ENCODE measurements at places on chromosomes 1 and 21.

DNA sequence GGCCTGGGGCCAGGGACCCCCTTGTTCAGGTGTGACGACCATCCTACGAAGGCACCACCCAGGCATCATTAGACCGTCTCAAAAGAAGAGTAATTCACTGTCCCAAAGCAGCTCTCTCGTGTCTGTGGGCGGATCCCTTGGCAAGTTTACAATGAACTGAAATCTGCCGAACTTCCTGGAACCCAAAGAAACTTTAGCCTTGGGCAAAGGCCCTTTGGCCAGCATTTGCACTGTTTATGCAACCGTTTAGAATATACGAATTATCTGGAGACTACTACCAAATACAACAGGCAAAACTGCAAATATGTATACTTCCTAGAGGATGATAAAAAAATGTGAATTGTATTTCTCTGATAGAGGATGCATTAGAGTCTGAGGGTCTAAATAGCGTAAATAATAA lies 1.4 kb upstream of the SOD1 start:
- no peak for DNase-seq

- DNase-seq: no peak
Measured at GRCh38 chr1:167416506-167416905, 101.8 kb downstream of the CD247 start.

DNA sequence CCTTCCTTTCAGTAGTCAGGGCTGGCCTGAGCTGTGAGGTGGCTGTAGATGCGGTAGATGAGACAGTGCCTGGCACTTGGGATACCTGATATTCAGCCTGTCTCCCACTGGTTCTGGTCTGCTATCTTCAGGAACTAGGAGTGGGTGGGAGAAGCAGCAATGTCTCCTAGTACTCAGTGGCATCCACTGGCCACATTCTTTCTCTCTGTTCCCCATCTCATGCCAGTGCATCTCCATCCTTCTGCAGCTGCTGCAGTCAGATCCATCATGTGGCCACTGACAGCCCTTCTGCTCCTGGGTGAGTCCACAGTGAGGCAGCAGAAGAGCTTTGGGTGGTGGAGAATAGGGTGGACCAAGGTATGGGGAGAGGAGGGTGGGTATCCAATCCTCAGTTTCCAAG lies 1.1 kb downstream of the FCRLB start:
- no peak for DNase-seq

- DNase-seq: no peak
Measured at GRCh38 chr1:89149229-89149628, 23.3 kb upstream of the GBP2 start.

GRCh38 chr1:40855513-40855912 lies 6.7 kb downstream of the CITED4 start:
- no peak for DNase-seq

DNA sequence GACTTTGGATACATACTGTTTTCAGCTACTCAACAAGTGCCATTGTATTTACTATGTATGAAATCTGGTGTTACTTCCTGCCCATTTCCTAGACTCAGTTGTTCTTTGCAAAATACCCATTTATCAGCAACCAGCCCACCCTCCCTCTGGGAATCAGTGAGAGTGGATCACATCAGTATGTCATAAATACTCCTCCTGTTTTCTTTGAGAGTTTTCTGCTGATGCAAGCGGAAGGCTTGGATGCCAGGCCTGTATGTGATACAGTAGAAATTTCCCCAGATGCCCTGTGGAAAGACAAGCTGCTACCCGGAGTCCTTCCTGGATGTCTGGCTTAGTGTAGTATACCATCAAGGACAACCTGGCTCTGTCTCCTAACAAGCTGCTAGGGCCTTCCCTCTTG lies 2.4 kb upstream of the PTPRC start:
- no peak for DNase-seq

DNA sequence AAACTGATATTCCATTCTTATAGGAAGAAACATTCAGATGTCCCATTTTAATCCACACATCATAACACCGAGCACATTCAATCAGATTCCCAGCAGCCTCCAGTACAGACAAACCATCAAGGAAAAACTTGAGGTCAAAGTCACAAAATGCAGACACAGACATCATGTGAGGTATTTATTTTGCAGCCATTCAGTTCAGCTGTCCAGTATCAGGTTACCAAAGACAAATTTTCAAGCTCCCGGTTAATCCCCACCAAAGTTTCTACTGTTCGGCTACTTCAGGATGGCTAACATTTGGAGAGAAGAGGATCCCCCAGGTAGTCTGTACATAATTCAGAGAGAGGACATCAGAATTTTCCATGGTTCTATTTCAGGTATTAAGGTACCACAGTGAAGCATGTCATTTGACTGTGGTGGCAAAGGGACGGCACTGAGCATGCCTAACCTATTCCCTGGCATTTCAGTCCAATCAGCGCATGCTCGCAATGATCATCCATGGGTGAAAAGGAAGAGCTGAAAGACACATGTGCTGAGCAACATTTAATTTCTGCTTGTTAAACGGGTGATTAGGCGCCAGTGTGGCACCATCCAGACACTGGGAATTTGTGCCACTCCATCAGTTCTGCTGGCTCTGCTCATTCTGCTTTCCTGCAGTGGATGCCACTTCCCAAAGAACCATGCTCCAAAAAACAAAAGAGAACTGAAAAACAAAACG lies 13.6 kb upstream of the NDC1 start:
- no peak for DNase-seq

DNA sequence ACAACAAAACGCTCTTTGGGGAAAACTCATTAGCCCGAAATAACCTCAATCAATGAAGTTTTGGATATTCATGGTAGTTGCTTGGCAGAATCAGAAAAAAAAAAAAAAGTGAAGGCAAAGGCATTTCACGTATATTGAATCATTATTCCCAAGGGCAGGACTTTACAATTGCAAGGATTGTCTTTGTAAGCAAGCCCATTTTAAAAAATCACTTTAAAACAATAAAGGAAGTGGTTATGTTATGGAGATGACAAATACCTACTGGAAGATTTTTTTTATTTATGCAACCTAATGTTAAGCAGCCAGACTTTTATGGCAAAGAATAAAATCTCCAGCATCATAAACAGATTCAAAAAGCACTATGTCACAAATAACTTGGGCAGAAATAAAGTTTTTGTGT lies 9.3 kb downstream of the GJB4 start:
- no peak for DNase-seq

GRCh38 chr1:48205522-48205921 lies 17.0 kb upstream of the SLC5A9 start:
- no peak for DNase-seq

DNA sequence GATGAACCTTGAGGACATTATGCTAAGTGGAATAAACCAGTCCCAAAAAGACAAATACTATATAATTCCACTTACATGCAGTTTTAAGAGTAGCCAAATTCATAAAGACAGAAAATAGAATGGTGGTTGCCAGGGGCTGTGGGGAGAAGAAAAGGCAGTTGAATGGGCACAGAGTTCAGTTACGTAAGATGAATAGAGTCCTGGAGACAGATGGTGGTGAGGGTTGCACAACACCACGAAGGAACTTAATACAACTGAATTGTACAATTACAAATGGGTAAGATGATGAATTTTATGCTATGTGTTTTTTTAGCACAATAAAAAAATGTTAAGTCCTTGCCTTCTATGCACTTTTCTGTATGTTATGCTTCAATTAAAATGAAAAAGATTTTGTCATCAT lies 66.6 kb downstream of the CD34 start:
- no peak for DNase-seq

DNA sequence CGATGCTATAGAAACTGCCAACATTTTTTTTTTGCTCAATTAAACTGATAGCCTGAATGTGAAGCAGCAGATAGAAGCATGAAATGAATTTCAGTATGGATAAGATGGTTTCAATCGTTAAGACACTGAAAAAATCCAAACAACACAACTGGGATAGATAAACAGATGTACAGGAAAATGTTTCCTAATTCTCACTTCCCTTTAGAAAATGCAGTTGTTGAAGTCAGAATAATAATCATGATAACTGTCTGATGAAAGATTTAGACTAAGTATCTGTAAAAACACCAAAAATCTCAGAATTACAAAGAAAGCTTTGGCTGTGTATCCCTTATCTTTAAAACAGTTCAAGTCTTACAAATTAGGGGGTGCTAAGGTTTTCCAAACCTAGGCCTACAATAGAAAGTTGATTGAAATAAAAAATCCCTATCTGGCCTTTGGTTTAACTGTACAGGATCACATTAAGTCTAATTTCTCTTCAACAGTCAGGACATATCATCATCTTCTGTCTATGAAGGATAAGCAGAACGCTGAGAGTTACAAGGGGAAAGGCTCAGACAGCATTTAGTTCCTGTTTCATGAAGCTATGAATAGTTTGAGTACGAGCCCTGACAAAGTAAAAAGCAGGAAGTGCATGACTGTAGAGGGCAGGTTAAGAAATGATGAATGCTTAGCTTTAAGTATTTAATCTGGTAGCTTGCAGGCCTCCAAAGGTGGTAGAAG lies 203.2 kb downstream of the APP start:
- DNase-seq: no peak

DNA sequence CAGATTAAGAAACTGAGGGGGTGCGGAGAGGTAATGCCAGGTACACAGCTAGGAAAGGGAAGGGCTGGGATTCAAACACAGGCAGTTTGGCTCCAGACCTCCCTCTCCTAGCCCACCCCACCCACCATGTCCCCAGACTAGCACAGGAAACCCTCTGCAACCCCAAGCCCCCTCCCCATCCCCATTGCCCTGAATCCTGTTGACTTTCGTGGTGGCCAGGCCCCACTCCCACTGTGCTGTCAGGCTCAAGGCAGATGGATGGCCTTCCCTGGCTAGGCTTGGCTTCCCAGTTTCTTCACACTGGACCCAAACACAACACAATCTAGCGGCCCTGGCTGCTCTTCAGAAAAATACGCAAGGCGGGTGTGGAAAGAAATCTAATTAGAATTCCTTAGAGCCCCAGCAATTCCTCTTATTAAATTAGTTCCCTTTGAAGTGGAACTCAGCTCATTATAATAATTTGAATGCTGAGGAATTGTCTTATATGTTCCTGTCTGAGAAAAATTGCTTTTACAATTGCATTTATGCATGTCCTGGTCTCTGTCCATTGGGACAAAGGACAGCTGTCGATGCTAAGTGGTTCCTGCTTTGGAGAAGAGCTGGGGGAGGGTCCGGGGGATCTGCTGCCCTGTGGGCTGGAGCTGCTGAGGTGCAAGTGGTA lies 97.4 kb downstream of the SYF2 start:
- DNase-seq: no peak

- peak; percentile 79 for DNase-seq
Measured at GRCh38 chr1:12477936-12478611, 139.9 kb downstream of the DHRS3 start.

GRCh38 chr1:201715801-201716741 lies 112.9 kb upstream of the IPO9 start:
- no peak for DNase-seq

- no peak for DNase-seq
Measured at GRCh38 chr1:58650141-58650540, 49.7 kb downstream of the MYSM1 start.

- no peak for DNase-seq
Measured at GRCh38 chr1:89904219-89904980, 83.6 kb downstream of the LRRC8D start.

GRCh38 chr21:16037421-16037955 lies 307.7 kb downstream of the USP25 start:
- DNase-seq: no peak

GRCh38 chr1:165592945-165593823 lies 37.9 kb upstream of the MGST3 start:
- DNase-seq: peak; percentile 5

DNA sequence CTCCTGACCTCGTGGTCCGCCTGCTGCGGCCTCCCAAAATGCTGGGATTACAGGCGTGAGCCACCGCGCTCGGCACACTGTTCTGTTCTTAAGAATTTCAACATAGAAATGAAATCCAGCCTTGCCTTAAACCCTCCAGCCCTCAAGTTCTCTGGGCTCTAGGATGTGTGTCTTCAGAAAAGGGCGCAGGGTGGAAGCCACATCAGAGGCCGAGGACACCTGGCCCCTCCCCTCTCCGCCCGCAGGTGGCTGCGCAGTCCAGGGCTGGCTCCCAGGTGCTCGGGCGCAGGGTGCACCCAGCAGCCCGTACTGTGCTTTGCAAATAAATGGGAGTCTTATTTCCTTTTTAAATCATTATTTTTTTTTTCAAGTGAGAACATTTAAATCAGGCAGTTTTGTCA lies 2.0 kb upstream of the C1orf174 start:
- DNase-seq: no peak

- no peak for DNase-seq
Measured at GRCh38 chr1:13520985-13521384, 7.2 kb upstream of the LRRC38 start.

DNA sequence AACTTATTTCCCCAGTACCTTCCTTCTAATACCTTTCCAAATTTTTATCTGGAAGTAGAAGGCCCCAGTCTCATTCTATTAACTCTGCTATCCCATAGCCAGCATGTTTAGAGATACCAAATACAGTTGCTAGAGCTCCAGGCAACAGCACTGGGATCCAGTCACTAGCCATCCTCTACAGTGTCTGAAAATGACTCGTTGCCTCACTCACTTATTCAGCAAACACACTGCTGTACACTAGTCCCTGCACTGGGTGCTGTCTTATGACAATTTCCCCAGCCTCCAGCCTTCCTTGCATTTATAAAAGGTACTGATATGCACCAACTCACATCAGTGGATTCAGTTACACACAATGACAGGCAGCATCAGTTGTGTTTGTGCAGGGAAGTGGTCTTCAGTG lies 179.0 kb downstream of the DSCAM start:
- DNase-seq: no peak

GRCh38 chr1:225534135-225534534 lies 106.3 kb upstream of the LBR start:
- no peak for DNase-seq
